ENCODE measurements at places on chromosomes 4 and X.
A peak's percentile ranks its signal among the peaks of the same experiment; 100 is the strongest.

DNA sequence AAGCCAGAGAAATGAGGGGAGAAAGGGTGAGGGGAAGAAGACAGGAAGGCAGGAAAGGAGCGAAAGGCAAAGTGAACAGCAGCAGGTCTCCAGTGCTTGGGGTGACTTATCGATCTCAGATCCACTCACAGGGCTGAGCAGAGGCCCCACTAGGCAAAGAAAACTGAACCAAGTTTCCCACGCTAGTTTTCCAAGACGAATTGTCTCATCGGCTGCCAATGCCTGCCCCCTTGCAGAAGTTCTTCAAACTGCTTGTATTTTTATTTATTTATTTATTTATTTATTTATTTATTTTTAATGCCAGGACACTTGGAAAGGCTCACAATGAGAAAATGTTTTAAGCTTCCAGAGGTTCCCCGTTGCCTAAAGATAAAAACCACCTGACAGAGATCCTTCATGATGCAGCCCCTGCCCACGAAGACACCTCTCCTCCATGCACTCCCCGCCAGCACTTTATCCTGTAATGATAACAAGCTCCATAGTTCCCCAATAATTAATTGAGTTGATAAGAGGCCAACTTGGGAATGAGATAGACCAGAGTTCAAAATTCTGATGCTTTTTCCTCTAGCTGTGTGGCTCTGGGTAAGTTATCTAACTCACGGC, 43.2 kb downstream of the QDPR start:
- no peak for DNase-seq

GRCh38 chr4:121072224-121073003, at the start of gene NDNF:
TSS of gene NDNF (minus strand) at chr4:121072535. CDS start at chr4:121045837, 26,698 bp downstream.
- peak; percentile 54 for DNase-seq

GRCh38 chrX:117973110-117973807, 143.4 kb downstream of the KLHL13 start:
- DNase-seq = no peak

- DNase-seq = peak; percentile 80
Measured at GRCh38 chr4:74228691-74229640, 71.0 kb downstream of the MTHFD2L start.

- DNase-seq = no peak
Measured at GRCh38 chr4:13980317-13981310, 353.1 kb upstream of the BOD1L1 start.

- no peak for DNase-seq
Measured at GRCh38 chrX:17822351-17822750, 38.7 kb downstream of the RAI2 start.

GRCh38 chrX:19611636-19612376, 96.5 kb upstream of the MAP3K15 start:
- no peak for DNase-seq

DNA sequence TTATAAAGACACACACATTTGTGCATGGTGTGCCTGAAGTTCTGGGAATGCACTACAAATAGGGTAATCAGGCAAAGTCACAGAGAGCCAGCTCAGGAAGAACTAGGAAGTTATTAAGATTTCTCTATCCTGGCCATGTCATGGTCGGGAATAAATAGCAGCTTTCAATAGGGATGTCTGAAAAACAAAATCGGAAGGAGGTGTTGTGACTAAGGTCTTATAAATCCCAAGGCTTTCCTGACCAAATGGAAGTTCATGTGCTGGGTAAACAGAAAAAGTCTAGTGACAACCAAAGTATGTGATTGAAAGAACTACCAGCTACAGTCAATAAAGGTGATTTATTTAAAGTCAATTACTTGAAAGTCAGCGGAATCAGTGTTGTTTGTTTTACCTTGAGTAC, 262.5 kb upstream of the HS3ST1 start:
- no peak for DNase-seq

GRCh38 chr4:54032558-54033135, 31.8 kb downstream of the CHIC2 start:
- DNase-seq = no peak

GRCh38 chrX:76148753-76149152, 24.1 kb upstream of the PBDC1 start:
- DNase-seq = peak; percentile 70

DNA sequence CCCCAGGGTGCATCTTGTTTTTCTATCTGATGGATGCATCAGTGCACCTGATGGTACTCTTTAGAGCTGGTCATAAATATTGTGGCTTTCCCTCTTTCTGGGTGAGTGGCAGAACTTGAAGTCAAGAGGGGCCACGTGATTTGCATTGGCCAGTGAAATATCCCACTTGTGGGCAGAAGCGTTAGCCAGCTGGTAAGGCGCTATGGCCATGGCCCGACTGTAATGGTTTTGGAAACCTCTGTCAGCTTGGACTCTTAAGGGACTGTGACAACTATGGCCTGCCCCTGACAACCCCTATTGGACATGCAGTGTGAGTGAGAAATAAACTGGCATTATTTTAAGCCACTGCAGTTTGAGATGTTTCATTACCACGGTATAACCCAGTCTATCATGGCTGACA, 72.8 kb downstream of the SEL1L3 start:
- no peak for DNase-seq

GRCh38 chrX:34631479-34632220, 25.4 kb downstream of the TMEM47 start:
- DNase-seq = no peak

- DNase-seq = peak; percentile 22
Measured at GRCh38 chr4:147843162-147843561, 111.3 kb downstream of the ARHGAP10 start.

GRCh38 chr4:20126906-20127305, 124.8 kb upstream of the SLIT2 start:
- no peak for DNase-seq

DNA sequence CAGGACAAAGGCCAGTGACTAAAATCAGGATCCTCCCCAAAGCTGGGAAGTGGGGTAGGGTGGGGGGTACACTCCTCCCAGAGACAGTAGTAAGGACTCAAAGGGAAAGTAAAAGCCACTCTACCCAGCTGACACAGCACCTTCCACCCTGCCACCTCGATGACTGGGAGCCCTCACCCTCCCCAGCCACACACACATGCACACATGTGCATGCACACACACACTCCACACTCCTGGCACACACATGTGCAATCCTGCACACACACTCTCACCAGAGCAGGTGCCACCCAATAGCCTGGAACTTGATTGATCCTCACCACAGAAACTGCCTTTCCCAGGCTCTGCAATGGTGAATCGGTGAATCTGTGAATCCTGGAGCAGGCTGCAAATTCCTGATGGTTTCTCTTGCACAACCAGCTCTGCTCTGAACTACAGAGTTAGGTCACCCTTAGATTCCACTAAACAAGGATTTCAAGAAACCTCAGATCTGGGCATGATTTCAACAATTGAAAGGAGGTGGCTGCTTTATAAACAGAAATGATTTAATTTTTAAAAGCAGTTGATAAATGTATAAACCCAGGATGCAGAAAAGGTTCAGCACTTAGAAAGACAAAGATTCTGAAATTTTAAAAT, 21.5 kb downstream of the AMOT start:
- DNase-seq = no peak

GRCh38 chr4:55396308-55397125, 760 bp downstream of the TMEM165 start:
- peak; percentile 35 for DNase-seq

All from activated T-cell treated with anti-CD3 and anti-CD28 coated beads, Interleukin-2, amount 50 U/mL, for 72 hours (primary cell).